ENCODE measurements at places on chromosomes 5 and 9.

DNA sequence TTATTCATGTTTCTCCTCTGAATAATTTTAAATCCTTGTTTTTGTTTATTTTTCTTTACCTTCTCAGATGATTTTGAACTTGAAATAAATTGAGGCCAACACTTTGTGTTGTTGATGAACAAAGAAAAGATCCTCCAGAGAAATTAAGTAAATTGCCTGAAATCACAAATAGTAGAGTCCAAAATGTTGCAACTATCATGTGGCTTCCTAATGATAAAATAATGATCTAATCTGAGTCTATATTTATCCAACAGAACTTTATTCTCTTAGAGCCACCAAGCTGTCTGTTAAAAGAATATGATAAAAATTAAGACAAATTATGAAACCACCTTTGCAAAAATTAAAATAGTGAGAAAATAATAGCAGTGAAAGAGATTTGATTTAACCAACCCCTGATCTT lies 132.2 kb upstream of the SPEF2 start:
- no peak for DNase-seq

GRCh38 chr9:121266906-121267650 lies 884 bp upstream of the GSN start:
- DNase-seq: no peak

GRCh38 chr5:122757285-122757684 lies 17.6 kb upstream of the SNX2 start:
- DNase-seq: no peak

GRCh38 chr5:118466418-118466817 lies 521.9 kb downstream of the DTWD2 start:
- no peak for DNase-seq

DNA sequence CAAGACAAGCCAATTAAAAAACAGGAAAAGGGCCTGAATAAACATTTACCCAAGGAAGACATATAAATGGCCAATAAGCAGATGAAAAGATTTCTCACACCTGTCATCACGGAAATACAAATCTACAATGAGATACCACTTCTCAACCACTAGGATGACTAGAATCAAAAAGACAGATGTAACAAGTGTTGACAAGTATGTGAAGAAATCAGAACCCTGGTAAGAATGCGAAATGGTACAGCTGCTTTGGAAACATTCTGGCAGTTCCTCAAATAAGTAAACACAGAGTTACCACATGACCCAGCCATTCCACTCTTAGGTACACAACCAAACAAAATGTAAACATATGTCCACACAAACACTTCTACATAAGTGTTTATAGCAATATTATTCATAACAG lies 32.5 kb downstream of the LEAP2 start:
- DNase-seq: no peak

DNA sequence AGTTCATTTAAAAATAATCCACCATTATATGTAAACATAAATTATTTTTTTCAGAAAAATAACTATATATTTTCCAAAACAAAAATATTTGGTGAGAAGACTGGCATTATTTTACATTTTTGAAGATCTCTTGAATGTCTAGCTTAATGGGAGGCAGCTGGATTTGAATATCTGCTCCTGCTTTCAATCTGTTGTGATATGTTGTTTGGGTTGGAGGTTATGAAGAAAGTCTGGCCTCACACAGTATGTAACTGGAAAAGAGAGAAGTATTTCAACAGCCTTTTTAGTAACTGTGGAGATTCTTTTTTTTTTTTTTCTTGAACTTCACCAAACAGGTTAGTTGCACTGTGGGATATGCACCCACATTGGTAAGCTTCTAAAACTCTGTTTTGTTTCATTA lies 84.7 kb upstream of the SLIT3 start:
- DNase-seq: no peak

DNA sequence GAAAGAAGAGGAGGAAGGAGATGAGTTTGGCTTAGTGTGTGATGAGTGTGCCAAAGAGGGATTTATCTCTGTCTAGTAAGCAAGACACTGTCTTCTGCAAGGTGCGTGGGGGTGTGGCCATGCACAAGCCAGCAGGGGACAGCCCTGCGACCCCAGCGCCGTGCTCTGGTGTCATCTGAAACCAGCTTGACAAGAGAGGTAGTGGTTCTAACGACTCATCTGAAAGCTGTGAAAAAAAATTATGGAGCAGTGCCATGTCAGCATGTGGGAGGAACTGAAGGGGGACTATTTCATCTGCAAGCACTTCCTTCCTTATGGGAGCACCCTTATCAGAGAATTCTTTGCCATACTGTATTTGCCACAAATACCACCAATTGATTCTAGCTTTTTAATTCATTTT lies 398.6 kb downstream of the PSAT1 start:
- no peak for DNase-seq

- no peak for DNase-seq
These were observed 1.2 kb downstream of the DUSP1 start for GRCh38 chr5:172769616-172770373.

GRCh38 chr9:124969401-124969800 lies 28.5 kb upstream of the GOLGA1 start:
- DNase-seq: no peak

DNA sequence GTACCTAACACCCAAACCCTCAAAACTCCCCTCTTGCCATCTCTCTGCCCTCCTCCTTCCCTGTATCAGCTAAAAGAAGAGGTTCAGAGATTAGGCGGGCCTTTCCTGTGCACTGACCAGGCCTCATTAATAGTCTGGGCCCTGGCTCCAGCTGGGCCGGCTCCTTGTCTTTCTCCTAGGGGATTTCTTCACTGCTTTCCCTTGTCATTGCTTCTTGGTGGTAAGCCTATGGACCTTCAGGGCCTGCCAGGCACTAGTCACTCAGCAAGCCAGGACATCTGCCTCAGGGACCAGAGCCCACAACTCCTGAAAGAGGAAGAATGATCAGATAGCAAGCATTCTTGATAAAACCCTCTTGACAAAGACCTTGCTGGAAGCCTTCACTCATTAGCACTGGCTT lies 50.9 kb downstream of the MRRF start:
- no peak for DNase-seq

DNA sequence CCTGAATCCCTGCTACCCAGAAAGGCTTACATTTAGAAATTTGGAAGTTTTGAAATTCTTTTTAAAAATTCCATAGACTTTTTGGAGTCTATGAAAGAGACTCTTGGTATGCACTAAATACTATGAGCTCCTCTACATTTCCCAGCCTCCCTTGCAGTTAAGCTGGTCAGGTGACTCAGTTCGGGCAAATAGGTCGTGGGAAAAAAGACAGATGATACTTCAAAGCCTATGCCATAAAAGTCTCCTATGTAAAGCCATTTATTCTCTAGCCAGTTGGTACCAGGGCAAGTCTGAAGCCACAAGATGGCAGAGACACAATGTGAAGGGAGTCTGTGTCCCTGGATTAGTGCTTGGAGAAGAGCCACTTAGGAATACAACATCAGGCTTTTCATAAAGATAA lies 101.8 kb downstream of the BOD1 start:
- no peak for DNase-seq

GRCh38 chr9:133405508-133406438 lies 12.0 kb downstream of the REXO4 start:
- no peak for DNase-seq

DNA sequence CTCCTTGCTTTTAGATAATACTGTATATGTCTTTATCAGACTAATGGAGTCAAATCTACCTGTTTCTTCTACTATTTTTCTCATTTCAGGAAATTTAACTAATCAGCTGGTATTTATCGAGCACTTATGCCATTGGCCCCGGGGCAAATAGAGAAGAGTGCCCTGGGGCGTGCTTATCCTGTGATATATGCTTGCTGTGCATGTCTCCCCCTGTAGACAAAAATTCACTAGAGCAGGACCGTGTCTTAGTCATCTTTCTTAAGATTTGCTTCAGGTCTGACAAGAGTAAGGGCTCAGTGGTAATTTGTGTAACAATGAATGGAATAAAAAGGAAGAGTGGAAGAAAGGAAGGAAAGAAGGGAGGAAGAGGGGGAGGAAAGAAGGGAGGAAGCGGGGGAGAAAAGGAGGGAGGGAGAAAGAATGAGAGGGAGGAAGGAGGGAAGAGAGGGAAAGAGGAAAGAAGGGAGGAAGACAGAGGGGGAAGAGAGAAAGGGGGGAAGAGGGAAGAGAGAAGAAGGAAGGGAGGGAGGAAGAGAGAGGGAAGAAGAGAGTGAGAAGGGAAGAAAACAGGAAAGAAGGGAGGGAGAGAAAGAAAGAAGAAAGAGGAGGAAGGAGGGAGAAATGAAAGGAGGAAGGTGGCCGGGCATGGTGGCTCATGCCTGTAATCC lies 295.7 kb upstream of the PANK3 start:
- no peak for DNase-seq

DNA sequence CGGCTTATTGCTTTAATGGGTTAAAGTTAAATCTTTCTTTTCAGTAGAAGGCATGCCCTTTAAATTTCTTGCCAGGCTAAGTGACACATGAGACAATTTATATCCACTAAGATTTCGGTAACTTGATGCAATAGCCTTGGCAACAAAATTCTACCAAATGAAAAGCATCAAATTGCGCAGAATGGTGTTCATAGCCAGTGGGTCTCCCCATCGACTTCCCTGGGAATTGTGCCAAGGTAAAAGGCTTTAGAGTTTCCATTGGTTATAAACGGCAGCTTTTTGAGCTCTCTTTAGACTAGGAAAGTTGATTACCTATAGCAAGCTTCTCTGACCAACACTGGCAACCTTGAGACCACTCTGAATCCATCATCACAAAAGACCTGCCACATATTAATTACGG lies 358.4 kb downstream of the ARRDC3 start:
- no peak for DNase-seq

- DNase-seq: no peak
These were observed 5.3 kb upstream of the GLRX start for GRCh38 chr5:95827892-95828246.

DNA sequence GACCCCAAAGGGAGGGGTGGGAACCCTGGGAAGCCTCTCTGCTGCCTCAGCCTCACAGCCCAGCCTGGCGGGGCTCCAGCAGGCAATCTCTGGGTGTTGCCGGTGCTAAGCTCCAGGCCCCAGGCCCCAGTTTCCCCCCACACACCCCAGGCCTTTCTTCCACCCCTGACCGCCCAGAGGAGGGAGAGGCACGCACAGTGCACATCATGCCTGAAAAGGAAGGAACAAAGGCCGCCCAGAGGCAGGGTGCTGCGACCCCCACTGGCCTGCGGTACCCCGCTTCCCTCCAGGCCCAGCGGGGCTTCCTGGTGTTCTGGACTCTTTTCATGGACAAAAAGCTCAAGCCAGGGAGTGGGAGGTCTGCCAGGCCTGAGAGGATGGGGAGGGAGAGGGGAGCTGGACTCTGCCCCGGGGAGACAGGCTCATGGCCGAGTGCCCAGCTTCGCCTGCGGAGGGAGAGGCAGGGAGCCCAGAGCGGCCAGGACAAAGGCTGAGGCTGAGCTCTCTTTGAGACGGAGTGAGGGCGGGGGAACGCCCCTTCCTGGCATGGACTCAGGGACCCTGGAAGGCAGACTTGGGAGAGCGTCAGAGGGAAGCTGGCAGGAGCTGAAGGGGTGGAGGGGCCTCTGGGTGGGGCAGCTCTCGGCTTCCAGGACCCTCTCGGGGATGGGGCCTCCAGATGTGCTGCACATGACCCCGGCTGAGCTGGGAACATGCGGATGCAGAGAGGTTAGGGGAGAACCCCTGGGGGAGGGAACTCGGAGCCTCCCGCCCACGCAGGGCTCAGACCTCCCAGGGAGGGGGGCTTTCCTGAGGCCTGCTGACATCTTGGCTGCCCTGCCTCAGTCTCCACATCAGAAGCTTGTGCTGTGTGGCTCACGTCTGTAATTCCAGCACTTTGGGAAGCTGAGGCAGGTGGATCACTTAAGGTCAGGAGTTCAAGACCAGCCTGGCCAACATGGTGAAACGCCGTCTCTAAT lies 1.8 kb upstream of the ENTPD2 start:
- DNase-seq: no peak

- DNase-seq: no peak
These were observed 30.9 kb upstream of the SREK1 start for GRCh38 chr5:66113160-66113559.
